Activated naive CD8-positive, alpha-beta T cell treated with anti-CD3 and anti-CD28 coated beads for 36 hours (primary cell): ENCODE measurements at places on chromosomes 7 and 10. TPM values are rescaled to one million over a fixed set of nuclear protein-coding genes. Genes with fewer than 3 reads are reported as not detected.

DNA sequence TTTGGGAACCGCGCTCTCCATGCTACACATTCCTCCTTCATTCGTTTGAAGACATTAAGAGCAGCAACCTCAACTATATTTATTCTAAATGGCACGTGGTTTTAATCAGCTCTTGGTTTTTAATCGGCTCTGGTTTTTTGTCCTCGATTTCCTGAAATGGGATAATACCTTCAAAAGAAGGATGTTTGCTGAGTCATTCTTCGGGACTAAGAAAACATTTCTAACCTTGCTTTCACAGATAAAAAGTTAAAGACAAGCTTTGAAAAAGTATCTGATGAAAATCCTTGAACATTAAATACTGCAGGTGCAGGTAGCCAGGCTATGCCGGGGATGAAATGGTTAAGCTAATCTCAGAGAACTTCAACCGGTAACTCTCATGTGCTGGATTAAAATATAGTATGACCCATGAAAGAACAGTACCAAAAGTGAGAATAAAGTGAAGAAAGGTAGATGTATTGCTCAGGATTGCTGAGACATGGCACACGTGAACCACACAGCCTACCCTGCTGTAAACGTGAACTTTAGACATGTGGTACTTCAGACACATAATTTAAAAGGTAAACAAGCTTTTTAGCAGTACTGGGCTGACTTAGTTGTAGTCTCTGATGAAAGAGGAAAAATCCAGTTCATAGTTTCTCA lies 89.1 kb downstream of the PTPRN2 start:
- peaks cover 39% of the 10 kb centered on the region for H3K27me3 ChIP-seq
- no peak overlapping the region for H3K4me3 ChIP-seq
- peaks cover 3% of the 10 kb centered on the region for H3K4me1 ChIP-seq
- H3K36me3 ChIP-seq: no peaks in the 10 kb centered on the region

DNA sequence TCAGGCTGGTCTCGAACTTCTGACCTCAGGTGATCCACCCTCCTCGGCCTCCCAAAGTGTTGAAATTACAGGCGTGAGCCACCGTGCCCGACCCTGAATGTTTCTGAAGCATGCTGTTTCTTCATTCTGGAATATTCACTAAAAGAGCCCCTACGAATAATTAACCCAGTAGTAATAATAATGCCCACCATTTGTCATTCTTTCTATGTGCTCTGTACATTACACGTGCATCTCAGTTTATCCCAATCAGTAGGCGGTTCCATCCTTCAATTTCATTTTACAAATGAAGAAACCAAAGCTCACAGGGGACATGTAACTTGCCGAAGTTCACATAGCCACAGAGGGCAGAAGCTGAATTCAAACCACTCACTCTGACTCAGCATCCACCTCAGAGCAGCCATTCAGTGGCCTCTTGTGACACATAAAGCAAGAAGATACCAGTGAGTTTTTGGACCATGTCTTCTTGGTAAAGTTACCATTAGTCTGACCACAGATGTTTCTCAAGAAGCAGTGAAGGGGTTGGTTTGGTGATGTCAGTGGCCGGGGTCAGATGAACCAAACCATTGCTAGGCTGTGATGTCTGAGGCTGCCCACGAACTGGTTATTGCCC lies 71.9 kb upstream of the DUSP5 start:
- no peaks in the 10 kb centered on the region for H3K36me3 ChIP-seq
- H3K27me3 ChIP-seq: peaks cover 3% of the 10 kb centered on the region

DNA sequence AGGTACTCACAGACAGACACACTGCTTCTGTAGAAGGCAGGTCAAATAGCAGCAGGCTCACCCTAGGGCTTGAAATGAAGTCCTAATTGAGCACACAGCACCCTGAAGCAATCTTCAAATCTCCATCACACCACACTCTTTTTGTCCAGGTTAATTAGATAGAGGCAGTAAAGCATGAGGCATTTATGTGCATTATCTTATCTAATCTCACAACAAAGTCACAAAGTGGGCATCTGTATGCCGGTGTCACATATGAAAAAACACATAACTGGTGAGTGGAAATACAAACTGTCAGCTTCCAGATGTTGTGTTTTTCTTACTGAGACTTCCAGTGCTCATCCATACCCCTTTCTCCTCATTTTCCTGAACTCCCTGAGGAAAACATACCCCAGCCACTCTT lies 63.8 kb upstream of the NRBF2 start:
- peaks cover 6% of the 10 kb centered on the region for H3K4me1 ChIP-seq
- no peak for DNase-seq
- H3K36me3 ChIP-seq: no peaks in the 10 kb centered on the region
- no peak overlapping the region for H3K27ac ChIP-seq
- H3K27me3 ChIP-seq: peaks cover 59% of the 10 kb centered on the region

Gene ATP5MK
- total RNA-seq: 451 TPM

Gene SLC13A4
- total RNA-seq: not detected
